Stimulated activated CD8-positive, alpha-beta memory T cell treated with anti-CD3 and anti-CD28 coated beads, Interleukin-4, amount 100 ng/mL, for 48 hours (primary cell): ENCODE measurements at places on chromosomes 16 and 17.

DNA sequence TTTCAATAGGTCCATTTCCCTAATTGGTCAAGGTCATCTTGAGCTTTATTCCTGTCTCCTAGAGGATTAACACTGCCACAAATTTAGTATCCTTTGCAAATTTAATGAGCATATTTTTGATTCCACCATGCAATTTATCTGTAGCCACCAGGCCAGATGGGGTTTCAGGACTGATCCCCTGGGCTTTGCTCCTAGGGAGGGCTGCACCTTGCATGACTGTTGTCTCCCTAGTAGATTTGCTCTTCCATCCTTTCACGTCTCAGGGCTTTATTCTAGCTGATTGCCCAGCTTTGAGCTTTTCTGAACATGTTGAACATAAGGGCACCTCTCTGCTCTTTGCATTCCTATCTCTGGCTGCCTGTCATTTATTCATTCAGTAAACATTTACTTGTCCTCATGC is 7.7 kb upstream of the KCNH6 start:
- DNase-seq, result no peak

DNA sequence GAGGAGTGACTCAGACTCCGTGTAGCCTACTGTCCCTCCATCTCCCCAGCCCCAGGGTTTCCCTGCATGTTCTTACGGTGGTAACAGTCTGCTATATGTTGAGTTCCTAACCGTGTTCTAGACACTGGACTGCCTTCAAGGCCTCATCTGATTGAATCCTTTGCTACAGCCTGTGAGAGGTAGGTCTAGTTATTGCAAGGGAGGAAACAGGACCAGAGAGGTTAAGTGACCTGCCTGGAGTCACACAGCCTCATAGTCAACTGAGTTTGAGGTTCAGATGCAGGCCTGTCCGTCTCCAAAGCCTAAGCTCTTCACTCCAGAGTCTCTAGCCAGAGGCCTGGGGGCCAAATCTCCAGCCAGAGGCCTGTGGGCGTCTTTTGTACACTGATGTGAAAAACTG is 98.0 kb downstream of the SDR42E1 start:
- DNase-seq, result no peak

DNA sequence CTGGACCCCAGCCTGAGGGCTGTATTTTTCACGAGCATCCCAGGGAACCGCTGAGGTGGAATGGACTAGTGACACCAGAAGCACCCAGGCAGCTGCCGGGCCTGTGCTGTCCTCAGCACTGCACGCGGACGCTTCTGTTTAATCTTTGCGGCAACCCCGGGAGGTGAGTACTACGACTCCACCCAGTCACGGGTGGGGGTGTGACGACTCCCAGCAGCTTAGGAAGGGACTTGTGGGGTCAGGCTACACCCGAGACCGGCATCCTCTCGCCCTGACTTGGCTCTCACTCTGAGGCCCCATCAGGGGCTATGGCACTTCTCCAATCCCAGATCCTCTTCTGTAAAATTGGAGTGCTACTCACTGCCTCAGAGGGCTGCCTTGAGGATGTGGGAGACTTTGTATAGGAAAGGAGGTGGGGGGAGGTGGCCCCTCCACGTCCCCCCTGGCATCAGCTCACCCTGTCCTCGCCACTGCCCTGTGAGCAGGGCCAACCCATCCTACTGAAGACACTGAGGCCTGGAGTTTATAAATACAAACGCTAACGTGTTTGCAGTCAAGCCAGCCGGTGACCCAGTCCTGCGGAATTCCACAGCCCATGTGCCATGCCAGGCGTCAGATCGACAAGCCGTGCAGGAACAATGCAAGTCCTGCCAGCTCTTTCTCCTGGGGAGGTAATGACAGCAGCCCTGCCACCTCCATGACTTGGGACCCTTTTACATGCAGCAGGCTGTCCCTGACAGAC is 44.4 kb downstream of the PPL start:
- DNase-seq, result no peak

GRCh38 chr17:75914643-75915267 is 10.1 kb upstream of the MRPL38 start:
- no peak for DNase-seq

DNA sequence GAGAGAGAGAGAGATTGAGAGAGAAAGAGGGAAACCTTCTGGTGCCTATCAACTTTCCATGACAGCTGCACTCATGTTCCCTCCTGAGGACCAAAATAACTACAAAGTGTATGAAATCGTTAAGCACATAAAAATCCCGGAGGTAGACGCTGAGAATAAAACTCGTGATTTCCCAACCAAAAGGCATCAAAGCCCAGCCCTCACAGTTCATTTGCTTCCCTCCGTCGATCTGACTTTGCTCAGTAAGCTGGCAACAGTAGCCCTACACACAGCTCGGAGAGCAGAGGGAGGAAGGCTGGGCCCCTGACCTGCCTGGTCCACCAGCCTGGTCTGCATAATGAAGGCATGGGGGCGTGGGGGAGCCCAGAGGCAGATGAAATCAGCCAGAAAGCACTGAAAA is 273.9 kb upstream of the ZFHX3 start:
- DNase-seq, result no peak

DNA sequence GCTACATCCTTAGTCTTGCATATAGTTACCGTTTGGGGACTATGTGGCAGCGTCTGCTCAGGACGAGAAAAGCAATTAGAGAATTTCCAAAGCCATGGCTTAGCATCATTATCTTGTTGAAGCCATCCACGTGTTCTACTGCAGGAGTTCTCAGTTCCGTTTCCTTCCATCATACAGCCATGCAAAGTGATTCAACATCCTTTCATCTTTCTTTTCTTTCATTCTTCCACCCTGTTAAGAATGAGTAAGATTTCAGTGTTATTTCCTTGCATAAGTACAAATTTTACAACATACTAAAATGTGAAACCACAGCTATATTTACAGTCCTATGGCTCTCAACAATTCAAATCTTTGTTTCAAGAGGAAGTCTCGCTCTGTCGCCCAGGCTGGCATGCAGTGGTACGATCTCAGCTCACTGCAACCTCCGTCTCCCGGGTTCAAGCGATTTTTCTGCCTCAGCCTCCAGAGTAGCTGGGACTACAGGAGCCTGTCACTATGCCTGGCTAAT is 3.8 kb downstream of the MARF1 start:
- DNase-seq, result no peak

DNA sequence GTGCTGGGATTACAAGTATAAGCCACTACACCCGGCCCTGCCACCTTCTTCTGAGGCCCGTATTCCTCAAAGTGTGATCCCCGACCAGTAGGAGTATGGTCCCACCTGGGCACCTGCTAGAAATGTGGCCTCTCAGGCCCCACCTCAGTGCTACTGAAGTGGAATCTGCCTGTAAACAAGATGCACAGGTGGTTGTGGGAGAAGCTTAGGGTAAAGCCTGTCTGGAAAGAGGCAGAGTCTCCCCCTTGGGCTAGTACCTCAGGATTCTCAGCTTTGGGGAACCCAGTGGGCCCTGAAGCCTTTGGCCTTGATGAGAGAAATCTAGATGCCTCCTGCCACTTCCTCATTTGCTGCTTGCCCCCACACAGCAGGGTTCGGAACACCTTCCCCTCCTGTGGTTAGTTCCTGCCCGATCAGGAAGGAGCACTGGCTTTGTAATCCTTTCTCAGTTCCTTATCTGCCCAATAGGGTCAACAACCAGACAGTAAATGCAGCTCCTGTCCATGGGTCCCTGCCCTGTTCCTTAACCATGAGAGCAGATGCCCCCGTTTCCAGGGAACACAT is 25.2 kb downstream of the TK2 start:
- DNase-seq, result no peak

DNA sequence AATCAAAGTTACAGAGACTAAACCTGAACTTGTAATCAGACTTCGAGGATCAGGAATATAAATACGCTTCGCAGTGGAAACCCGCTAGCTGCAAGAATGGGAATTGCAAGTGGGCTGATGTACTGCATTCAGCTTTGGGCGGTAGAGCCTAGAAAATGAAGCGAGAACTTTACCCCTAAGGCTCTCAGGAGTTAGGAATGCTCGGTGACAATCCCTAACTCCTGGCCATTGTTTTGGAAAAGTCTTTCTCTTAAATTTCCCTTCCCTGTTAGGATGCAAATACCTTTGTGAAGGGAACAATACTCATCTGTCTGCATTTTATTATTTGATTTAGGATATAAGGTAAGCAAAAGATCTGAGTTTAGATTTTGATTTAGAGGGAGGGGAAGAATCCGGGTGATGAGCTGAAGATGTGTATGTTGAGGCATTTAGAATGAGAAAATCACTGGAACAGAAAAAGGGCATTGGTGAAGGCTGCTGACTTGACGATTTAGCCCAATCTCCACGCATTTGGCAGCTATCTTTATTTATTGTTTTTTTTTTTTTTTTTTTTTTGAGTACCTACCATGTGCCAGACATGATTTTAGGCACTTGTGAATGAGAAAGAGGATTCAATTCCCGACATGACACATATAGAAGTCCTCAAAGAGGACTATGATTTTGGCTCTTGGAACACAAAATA is 2.2 kb upstream of the TOX3 start:
- DNase-seq, result no peak

- no peak for DNase-seq
Measured at GRCh38 chr17:50719924-50720794, 756 bp downstream of the LUC7L3 start.

GRCh38 chr17:15884731-15885130 is 60.2 kb upstream of the ADORA2B start:
- DNase-seq, result no peak

DNA sequence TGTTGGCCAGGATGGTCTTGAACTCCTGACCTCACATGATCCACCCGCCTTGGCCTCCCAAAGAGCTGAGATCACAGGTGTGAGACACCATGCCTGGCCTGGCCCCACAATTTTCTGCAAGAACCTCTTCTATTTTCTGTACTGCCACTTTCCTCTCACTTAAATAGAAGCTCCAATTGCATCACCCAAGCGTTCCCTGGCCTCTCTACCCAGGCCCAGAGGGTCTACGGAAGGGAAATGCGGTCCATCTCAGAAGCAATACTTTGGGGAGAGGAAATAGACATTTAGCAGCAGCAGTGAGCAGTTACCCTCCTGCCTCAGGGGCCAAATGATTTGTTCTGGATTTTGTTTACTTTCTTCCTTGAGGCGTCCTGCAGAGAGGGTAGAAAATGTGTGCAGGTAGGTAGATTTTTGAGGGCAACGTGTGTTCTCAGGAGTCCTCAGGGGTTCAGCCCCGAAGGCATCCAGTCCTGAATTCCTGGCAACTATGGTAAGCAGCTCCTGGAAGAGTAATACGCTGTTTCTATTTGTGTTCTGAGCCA is 11.0 kb downstream of the SLC6A4 start:
- no peak for DNase-seq

DNA sequence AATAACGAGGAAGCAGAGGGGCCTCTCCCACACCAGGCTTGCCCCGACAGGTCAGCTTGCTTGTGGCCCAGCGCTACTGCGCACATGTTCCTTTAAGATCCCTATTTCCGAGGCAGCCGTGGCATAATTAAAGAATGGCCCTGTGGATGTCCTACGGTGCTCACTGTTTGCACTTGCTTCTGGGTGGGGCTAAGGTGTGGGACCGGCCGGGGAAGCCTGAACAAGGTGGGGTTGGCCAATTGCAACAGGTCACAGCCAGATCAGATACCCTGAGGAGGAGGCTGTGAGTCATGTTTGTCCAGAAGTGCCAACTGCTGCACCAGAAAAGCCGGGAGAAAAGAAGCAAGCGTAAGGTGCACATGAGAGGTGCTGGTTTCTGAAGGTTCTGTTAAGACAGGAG is 158.5 kb upstream of the CACNG5 start:
- no peak for DNase-seq

- DNase-seq, result no peak
Measured at GRCh38 chr16:66746048-66746447, 5.4 kb downstream of the DYNC1LI2 start.

DNA sequence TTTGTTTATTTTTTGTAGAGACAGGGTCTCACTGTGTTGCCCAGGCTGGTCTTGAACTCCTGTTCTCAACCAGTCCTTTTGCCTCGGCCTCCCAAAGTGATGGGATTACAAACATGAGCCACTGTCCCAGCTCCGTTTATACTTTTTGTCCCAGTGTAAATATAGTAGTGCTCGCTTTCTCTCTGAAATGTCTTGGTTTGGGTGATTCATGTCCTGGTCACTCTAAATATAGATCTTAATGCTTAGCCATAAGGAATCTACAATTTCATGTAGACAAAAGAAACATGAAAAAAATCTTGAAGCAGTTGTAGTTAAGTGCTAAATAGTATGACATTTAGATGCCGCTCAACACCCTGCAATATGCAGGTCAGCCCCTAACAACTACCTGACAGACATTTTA is 126.9 kb downstream of the KATNIP start:
- DNase-seq, result no peak

GRCh38 chr17:8927395-8927794 is 38.1 kb downstream of the PIK3R5 start:
- no peak for DNase-seq

GRCh38 chr16:54286366-54287130 is at the start of gene IRX3:
IRX3 (minus strand) TSS chr16:54286787; CDS start chr16:54286050, 737 bp downstream.
- DNase-seq, result no peak

- DNase-seq, result peak; percentile 21
Measured at GRCh38 chr17:61459142-61459809, 7.1 kb downstream of the TBX4 start.

- no peak for DNase-seq
Measured at GRCh38 chr17:28188841-28189263, 130.1 kb upstream of the TMEM97 start.

DNA sequence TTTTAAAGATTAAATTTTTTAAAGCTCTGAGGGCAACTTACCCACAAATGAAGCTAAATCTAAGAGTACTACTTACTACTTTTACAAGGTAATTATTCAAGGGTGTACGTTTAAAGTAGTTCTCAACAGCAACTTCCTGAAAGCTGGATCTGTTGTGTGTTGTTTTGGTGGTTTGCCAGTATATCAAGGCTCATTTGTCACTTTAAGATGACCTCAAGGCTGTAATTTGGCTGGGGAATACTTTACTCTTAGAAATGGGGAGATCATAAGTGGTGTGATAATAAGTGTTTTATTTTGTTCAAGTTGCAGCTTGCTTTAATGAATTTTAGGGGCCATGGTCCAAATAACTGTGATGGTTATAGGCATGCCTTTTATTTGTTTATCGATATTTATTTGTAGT is 30.4 kb downstream of the AP2B1 start:
- no peak for DNase-seq

- DNase-seq, result no peak
Measured at GRCh38 chr17:63685041-63685440, 14.9 kb downstream of the LIMD2 start.

DNA sequence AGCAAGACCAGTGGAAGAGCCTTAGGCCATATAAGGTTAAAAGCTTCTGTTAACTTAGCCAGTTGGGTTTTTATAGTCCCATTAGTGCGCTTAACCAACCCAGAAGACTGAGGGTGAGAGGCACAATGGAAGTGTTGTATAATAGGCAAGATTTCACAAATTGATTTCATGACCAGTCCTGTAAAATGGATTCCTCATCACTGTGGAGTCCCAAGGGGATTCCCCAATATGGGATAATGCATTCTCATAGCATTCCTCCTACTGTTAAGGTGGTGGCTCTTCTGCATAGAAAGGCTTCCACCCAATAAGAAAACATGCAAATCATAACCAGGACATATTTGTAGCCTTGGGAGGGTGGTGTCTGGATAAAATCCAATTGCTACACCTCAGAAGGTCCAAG is 22.1 kb upstream of the B4GALNT2 start:
- DNase-seq, result no peak

- no peak for DNase-seq
Measured at GRCh38 chr17:9231449-9232154, 210.3 kb downstream of the NTN1 start.
